Osteoblast (primary cell): ENCODE measurements at places on chromosomes 4 and X.

- DNase-seq = no peak
These were observed 39.3 kb upstream of the CLDN34 start for GRCh38 chrX:9927698-9928482.

DNA sequence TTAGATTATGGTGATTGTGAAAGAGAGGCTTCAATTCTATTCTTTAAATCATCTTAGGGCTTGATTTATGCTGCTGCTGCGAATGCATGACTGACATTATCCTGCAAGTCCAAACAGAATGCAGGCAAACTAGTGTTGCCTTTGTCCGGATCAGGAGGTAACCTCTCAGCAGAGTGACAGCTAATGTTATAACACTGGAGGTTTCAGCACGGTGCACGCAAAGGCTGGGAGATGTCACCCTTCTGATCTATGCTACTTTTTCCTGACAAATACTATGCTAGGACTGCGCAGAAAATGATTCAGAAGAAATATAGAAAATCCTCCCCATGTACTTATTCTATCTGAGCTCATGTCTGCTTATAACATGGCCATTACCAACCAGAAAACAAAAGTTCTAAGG is 48.2 kb downstream of the ANOS1 start:
- DNase-seq = no peak

- DNase-seq = peak; percentile 68
These were observed 7.7 kb downstream of the AKAP17A start for GRCh38 chrX:1598876-1599790.

DNA sequence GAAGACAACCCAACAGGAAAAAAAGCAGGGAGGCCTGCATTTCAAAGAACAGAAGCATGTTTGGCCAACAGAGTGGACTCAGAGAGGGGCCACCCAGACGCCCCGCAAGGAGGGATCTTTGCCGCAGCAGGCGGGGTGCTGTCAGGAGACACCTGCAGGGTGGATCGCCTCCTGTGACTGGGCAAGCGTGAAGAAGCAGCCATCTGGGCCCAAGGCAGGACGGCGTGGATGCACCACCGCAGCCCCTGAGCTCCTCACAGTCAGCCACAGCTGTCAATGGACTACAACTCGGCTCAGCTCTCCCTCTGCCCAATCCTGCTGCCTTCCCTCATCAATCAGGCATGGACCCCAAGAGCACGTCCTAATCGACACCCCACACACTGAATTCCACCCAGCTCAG is 32.0 kb upstream of the MAN2B2 start:
- DNase-seq = no peak

DNA sequence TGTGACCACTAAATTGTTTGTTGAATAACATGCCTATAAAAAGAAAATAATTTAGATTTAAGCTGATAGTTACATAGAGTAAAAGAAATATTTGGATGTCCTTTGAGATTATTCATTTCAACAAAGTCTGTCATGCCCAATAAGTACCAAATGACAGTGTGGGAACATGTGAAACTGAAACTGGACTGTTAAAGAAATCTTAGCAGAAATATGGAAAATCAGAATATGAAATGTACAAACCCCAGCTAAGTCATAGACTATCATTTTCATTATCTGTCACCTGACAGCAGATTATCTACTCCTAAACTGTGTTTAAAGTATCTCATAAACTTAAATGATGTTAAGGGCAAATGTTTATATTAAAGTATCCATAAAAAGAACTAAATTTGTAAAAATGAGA is 437.8 kb upstream of the FAM241A start:
- DNase-seq = no peak

DNA sequence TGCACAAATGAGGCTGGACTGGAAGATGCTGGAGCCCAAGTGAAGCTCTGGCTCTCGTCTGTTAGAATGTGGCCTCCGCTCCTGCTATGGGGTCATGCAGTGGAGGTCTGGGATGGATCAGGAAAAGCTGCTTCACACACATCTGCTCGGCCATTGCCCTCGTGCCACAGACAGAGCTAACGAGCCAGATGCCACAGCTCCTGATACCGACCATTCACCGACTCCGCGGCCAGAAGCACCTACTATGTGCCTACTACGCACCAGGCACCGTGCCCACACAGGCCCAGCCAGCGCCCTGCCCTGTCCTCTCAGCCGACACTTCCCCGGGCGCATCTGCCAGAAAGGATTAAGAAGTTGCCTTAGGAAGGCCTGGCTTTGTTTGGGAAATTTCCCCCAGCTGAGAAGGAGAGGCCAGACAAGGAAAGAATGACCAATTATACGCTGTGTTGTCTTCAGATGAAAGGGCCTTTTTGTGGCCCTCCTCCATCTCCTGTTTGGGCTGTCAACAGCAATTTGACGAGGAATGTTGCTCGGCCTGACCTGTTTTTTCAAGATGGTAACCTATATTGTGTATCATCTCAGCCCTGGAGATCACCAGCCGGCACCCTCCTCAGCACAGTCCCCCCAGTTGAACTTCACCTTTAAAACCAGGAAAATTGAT is 34.3 kb downstream of the HMX1 start:
- DNase-seq = no peak

DNA sequence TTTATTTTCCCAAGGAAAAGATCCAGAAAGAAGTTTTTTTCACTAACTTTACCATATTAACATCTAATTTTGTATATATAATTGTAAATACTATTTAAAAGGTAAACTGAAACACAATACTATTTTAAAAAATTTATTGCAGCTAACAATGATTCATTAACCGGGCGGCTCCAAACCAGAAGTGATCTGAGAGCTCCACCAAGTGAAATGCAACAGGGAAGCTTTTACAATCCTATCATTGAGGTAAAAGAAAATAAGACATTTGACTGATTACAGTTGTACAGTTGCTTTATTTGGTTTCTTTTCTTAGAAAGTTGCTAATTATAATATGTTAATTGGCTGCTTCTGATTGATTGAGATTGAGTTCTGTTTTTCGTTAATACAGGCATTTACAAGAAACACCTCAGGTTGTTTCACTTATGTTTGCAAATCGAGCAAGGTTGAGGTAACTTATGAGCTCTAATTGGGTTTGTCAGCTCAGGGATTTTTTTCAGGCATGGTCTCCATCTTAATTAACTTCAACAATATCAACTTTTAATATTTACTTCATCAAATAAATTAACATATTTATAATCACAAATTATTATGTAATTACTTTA is 220.2 kb upstream of the UGT8 start:
- DNase-seq = no peak

- no peak for DNase-seq
These were observed 130.1 kb downstream of the KLHL34 start for GRCh38 chrX:21528076-21528475.

DNA sequence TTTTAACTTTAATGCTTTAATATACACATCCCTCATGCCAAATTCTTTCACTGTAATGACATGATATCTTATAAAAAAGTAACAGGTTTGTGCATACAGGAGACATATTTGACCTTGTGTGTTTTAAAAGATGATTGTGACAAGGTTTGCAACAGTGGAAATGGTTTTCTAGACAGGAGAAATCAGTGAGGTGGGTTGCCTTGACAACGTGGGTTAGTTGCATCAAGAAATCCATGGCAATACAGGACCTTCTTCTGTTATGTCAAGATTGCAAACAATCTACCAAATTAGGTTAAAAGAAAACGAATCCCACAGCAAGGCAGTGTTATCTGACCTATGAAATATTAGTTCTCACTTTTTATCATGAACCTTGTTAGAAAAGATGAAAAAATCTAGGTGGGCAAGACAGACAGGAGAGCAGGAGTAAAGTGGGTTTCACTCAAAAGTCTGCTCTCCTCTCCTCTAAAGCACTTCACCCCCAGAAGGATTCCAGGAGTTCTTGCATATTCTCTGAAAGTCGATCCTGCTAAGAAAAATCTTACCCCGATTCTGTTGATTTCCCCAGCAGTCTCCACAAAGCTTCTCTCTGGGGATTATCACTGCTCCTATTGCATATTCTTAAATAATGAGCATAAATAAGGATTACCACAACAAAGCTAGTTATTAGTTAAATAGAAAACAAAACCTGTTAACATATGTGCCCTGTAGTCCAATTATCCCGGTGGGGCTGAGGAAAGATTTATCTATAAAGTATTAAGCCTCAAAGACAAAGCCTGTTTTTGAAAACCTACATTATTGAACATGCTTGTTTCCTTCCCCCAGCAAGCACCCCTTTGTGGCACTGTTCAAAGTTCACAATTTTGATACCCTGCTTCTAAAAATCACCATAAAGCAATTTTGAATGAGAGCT is 71.0 kb downstream of the TMA16 start:
- DNase-seq = no peak

- DNase-seq = no peak
These were observed 338.0 kb downstream of the SPOCK3 start for GRCh38 chr4:166896254-166896653.

DNA sequence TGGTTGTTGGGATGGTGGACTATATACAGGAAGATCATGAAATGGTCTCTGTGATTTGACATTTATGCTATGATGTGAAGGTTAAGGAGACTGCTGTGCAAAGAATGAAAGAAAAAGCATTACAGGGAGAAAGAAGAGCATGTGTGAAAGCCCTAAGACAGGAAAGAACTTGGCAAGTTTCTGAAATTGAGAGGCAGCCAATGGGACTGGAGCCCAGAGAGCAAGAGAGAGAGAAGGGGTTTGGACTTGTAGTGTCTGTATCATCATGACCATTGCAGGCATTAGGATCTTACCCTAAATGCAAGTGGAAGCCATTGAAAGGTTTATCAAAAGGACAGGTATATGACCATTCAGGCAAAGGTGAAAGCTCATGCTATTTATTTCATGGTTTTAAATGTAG is 147.1 kb downstream of the NAA11 start:
- no peak for DNase-seq

DNA sequence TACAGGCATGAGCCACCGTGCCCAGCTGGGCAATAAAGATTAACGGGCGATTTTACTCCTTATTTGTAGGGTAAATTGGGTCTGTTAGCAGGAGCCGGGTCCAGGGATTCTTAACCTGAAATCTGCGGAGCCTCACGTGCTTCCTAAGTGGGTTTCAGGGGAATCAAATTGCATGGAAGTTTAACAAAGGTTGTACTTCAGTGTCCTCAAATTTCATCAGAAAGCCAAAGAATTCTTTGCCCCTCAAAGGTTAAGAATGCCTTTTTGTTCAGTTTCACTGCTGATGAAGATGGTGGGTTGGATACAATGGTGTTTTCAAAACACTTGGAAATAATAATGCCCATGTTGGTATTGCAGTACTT is 67.9 kb downstream of the AFF1 start:
- DNase-seq = no peak

- DNase-seq = no peak
These were observed 92.4 kb upstream of the PJA1 start for GRCh38 chrX:69257499-69258127.

GRCh38 chr4:7055111-7055989 is 12.2 kb downstream of the TADA2B start:
- peak; percentile 80 for DNase-seq

DNA sequence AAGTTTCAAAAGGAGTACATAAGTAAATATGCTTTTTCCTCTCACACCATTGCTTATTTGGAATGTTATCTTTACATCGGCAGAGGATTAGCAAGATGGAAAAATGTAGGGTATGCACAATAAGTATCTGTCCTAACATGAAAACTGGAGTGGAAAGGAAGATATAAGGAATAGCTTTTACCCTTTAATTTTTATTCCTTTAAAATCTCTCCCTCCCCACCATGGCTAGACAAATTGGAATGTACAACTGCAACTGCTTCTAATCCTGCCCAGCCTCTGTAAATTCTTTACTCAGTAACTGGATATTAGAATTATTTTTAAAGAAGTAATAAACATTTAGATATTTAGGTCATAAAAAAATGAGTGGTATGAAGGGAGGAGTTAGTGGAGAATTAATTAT is 171.5 kb downstream of the PCDH18 start:
- no peak for DNase-seq

DNA sequence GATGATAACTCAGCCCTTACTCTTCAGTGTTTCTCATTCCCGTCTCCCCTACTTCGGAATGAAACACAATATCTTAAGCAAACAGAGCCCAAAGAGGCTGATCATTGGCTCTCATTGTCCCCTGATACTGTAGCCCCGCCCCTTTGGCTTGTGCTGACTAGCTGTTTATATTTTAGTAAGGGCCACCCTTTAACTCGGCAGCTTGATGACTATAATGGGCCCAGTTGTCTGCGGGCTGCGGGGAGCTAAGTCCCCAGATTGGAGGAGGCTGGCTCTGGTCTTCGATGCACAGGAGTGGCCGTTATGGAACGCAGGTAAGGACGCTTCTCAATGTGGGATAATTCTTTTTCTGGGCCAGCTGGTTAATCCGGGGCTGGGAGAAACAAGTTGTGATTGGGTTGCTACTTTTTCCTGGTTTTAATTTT is at the start of gene TRIM2:
Gene TRIM2, plus strand, starts transcription at position 197 of the 425 bp plus-strand sequence. Its CDS starts 88 bp downstream, at position 285.
- DNase-seq = peak; percentile 89

DNA sequence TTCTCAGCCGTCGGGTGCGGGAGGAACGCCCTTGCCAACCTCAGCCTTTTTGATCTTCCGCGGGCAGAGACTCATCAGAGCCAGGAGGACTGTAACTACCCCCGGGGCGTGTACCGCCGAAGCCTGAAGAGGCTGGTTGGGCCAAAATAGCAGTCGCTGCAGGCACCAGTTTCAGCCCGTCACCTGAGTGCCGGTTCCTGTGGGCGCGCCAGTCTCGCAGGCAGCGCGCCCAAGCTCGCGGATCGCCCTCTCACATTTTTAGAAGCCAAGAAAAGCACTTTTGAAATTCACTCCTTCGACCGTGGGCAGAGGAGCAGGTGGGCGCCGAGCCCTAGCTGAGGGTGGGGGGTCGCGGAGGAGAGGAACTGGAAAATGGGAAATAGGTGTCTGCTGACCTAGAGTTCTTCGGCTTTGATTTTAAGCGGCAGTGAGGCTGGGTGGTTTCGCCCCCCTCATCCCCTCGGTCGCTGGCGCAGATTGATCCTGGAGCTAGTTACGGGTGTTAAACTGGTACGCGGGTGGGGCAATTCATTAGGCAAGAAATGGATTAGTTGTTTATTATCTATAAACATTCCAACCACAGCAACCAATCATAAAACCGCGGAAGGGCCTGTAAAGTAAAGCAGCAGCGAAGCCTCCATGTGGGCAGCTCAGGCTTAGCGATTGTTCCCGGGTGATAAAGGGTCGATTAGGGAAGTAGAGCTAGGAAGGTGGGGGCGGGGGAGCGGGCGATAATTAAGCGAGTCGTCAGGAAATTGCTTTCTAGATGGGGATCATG is 69.2 kb downstream of the FBXO8 start:
- DNase-seq = no peak

DNA sequence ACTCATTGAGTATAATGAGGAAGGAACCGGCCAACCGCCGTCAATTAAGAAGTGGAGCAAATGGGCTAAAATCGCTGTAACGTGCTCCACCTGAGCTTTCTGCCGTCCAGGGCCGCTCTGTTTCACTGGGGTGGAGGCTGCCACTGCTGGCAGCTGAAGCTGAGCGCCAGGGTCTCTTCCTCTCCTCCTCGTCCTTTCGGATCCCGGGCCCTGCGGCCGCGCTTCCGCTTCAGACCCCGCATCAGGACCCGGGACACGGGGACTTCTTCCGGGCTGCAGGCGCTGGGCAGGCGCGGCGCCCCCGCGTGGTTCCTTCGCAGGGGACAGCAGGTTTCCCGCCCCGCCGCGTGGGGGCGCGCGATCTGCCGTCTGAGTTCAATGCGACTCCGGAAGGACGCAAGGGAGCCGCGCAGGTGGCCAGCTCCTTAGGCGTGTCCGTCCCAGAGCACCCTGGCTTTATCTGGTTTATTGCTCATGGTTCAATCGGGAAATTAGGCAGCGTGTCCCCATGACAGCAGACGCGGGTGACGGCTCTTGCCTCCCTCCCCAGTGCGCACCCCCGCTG is 519.8 kb downstream of the TRIML1 start:
- no peak for DNase-seq
